H1 (cell line): ENCODE measurements at places on chromosomes 5 and 9.

GRCh38 chr5:73630765-73631164 lies 4.8 kb downstream of the ARHGEF28 start:
- DNase-seq, result no peak

GRCh38 chr9:136626740-136627642 lies 35.7 kb upstream of the EGFL7 start:
- DNase-seq, result peak; percentile 56

- DNase-seq, result no peak
Observed at GRCh38 chr5:141437221-141437620, 6.9 kb downstream of the PCDHGA12 start.

DNA sequence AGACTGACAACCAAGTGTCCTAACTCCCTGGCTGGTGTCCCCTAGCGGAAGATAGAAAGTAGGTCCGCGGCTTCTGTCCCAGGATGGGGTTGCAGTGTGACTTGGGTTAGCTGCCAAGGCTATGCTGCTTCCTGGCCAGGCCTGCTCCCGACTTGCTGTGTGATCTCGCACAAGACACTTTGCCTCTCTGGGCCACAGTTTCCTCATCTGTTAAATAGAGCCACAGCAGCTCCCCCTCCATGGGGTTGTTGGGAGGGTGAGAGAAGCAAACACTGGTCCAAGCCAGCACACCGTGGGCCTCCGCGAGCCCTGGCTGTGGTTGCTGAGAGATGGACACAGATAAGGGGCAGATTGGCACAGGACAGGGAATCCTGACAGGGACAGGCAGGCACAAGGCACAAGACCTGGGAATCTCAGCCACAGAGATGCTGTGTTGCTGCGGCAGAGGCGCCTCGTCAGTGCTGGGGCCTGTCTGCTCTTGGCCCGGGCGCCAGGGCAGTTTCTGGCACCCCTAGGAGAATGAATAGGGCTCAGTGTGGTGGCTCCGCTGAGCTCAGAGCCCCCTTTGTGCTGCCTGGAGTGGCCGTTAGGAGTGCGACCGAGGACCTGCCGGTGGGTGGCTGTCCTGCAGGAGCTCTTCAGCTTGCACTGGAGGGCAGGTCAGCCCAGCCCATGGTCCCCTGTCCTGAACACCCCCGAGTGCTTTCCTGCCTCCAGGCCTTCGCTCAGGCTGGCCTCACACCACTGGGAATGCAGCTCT lies 1.8 kb upstream of the SH2D3C start:
- no peak for DNase-seq

GRCh38 chr5:172129256-172129910 lies 58.6 kb downstream of the STK10 start:
- DNase-seq, result no peak

GRCh38 chr9:35771943-35772342 lies 17.9 kb upstream of the MSMP start:
- no peak for DNase-seq

DNA sequence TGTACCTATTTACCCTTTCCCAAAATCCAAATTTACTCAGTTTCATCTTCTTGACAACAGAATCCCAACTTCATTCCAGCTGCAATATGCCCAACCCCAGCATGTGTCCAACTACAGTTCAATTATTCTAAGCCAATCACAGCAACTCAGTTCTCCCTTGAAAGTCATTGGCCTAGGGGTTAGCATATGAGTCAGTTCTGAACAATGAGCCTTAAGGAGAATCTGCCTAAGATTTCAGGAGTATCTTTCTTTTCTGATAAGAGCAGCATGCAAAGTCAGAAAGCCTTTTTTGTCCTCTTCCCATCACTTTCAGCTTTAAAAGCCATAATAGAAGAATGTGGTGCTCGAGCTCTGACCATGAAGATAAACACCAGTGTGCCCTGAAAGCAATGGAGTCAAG lies 44.4 kb upstream of the RASGRF2 start:
- DNase-seq, result no peak

GRCh38 chr9:99019510-99020331 lies 76.0 kb downstream of the COL15A1 start:
- DNase-seq, result no peak
